Bone marrow (tissue), 2 donors: ENCODE measurements at places on chromosomes 2 and 18.

- DNase-seq, result no peak
Measured at GRCh38 chr2:113080134-113080533, 12.4 kb downstream of the IL1F10 start.

DNA sequence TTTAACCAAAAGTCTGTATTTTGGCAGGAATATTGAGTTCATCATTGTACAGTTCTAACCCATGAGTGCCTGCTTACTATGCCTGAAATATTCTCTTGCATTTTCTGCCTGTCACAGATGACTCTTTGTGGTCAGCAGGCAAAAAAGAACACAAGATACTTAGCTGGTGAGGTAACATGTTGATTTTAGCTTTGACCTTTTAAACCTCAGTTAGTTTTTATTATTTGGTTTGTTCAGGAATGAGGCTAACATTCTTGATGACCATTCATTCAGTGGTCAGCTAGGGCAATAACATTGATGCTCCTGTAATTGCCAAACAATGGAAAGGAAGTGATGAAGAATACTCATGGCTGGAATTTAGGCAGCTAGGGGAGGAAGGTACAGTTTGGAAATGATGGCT is 491.2 kb downstream of the PIK3C3 start:
- DNase-seq, result no peak

- no peak for DNase-seq
Measured at GRCh38 chr2:2405780-2406179, 74.7 kb upstream of the MYT1L start.

- no peak for DNase-seq
Measured at GRCh38 chr2:3604991-3605961, 10.4 kb downstream of the COLEC11 start.

- no peak for DNase-seq
Measured at GRCh38 chr2:132448771-132449170, 32.2 kb downstream of the GPR39 start.

DNA sequence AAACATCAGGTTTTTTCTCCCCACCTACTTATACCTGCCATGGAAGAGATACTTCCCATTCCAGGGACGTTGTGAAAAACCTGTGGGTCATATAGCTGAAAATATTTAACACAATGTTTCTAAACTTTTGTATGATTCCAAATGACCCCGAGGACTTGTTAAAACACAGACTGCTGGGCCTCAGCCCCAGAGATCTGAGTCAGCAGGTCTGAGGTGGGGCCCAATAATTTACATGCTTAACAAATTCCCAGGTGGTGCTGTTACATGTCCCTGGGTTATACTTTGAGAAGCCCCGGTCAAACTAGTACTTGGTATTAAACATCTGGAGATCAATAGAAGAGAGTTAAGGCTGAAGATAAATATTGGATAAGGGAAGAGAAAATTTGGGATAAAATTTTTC is 71.4 kb upstream of the FRZB start:
- DNase-seq, result no peak

- no peak for DNase-seq
Measured at GRCh38 chr2:158998551-158999248, 30.3 kb downstream of the TANC1 start.

DNA sequence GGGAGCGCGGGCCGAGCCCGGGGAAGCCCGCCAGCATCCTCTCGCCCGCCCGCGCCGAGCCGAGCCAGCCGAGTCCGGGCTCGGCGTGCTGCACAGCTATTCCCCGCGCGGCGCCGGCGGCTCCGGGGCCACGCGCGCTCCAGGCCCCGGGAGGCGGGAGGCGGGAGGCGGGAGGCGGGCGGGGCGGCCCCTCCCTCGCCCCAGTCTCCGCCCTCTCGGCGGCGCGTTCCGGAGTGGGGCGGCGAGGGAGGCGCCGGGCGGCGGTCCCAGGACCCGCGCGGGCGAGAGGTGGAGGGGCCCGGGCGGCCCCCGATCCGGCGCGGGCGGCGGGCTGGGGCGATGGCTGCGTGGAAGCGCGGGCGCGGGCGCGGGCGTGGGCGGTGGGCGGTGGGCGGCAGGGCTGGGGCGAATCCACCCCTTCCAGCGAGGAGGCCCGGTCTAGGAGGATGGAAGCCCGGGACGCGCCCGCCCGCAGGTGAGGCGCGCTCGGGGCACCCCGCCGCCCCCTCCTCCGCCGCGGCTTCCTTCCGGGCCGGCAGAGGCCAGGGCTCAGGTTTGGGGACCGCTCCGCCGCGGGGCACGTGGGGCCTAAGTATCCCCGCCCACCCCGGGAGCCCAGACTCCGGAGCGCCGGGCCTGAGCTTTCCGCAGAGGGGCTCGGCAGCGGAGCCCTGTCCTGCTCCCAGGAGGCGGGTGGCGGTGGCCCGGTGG is at the start of gene ADCY3:
Gene ADCY3 (minus strand): TSS at position 140 of the 711 bp plus-strand sequence. CDS start 1,250 bp downstream, outside the sequence.
- DNase-seq, result no peak

- no peak for DNase-seq
Measured at GRCh38 chr2:234467289-234467688, 29.6 kb downstream of the ARL4C start.

DNA sequence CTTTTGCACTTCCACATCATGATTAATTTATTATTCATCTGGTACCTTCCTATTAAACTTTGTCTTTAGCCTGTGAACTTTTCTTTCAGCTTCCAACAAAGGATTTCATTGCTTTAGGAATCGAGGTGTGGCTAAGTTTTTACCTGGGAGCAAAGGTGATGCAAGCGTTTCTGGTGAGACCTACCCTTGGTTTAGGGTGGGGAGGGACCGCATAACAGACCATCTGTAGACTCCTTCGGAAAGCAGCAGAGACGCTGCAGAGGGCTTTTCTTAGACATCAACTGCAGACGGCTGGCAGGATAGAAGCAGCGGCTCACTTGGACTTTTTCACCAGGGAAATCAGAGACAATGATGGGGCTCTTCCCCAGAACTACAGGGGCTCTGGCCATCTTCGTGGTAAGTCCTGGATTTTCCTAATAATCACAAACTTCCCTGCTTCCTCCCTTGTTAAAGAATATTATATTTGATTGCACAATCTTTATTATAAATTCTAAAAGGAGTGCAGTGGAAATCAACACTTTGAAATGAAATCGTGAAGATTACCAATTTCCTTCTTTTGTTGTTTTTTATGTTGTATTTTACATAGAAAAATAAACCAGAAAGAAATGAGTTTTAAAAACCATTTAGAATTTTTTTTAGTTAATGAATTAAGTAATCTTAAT is at the start of gene DSG3:
Gene DSG3 (plus strand): TSS at position 212 of the 662 bp plus-strand sequence. CDS start 137 bp downstream, at position 349.
- no peak for DNase-seq

- DNase-seq, result no peak
Measured at GRCh38 chr2:78890935-78891334, 134.6 kb upstream of the REG3G start.

DNA sequence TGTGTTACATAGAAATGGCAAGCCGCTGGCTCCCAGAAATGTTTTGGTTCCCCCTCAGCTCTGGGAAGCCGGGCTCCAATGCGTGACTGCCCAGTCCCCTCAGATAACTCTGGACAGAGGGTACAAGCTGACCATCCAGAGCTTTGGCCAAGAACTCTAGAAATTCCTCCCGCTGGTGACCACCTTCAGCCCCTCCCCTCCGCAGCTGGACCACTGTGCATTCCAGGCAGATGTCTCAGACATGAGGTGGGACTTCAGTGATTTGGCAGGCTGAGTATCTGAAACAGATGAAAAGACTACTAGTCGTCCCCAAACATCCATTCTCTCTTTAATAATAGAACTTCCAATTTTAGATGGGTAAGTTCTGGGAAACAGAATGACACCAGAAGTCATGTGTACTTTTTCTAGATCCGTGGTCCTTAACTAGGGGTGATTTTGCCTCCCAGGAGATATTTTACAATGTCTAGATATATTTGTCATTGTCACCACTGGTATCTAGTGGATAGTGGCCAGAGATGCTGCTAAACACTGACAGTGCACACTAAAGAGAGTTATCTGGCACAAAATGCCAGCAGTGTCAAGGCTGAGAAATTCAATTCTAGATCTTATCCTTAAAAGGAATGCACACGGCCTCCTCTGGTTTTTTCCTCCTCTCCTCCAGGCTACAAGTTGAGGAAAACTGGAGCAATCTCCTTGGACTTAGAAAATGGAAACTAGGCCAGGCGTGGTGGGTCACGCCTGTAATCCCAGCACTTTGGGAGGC is 294.3 kb downstream of the SRBD1 start:
- DNase-seq, result no peak

- no peak for DNase-seq
Measured at GRCh38 chr18:11729556-11729955, 40.5 kb downstream of the GNAL start.

DNA sequence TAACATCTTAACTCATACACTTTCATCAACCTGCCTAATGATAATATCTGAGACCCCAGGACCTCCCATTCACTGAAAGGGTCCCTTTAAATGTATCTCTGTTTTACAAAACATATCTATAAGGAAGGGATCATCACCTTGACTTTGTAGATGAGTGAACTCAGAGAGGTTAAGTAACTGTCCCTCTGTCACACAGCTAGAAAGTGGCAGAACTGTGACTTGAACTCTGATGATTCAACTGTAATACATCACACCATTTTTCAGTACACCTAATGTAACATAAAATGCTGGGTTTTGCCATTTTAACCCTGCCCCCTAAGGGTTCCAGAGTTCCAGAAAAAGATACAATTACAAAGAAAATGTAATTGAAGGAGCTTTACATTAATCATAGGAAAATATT is 234.6 kb downstream of the ZEB2 start:
- no peak for DNase-seq
